ENCODE measurements at places on chromosomes 5 and 9.

- no peak for DNase-seq
Observed at GRCh38 chr5:82319651-82320376, 41.7 kb upstream of the RPS23 start.

GRCh38 chr9:122350577-122351355, 20.1 kb upstream of the PTGS1 start:
- DNase-seq, result peak; percentile 31

DNA sequence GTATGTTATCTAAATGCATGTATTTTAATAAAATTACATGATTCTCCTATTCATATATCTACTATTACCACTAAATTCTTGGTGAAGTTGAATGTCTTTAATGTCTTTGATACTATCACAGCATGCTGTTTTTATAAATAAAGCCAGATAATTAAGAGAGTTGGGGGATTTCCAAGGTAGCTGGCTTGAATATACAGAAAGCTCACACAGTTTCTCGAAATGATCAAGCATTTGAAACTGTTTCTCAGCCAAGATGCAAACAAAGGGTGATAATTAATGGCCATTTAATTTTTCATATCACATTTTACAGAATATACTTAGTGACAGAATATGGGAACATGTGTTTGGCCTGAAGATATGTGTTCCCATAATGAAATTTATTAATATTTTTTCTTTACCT, 145.6 kb upstream of the CDH12 start:
- no peak for DNase-seq

DNA sequence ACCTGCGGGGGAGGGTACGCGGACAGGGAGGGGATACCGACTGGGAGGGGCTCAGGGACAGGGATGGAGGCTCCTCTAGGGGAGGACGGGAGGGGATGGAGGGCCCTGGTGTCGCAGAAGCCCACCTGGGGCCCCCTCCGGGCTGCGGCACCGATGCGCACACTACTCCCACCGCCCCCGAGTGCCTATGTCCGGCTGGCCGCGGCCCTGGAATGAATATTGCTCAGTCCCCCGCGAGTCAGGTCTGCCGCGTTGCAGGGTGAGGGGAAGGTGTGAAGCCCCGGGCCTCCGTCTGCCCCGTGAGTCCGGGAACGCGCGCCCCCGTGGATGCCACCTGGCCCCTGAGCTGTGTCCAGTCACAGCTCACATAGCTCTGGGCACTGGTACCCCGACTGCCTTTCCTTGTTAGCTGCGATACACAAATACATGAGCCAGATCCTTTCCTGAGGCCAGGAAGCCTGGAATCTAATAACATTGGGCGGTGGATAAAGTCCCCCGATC, 44.5 kb upstream of the PRSS3 start:
- no peak for DNase-seq

GRCh38 chr9:109383947-109384346, 63.1 kb upstream of the EPB41L4B start:
- no peak for DNase-seq

GRCh38 chr5:132180134-132180745, 47.4 kb downstream of the P4HA2 start:
- DNase-seq, result peak; percentile 37

Data from smooth muscle cell of the brain vasculature (primary cell).